ENCODE measurements at places on chromosomes 1 and 21.

DNA sequence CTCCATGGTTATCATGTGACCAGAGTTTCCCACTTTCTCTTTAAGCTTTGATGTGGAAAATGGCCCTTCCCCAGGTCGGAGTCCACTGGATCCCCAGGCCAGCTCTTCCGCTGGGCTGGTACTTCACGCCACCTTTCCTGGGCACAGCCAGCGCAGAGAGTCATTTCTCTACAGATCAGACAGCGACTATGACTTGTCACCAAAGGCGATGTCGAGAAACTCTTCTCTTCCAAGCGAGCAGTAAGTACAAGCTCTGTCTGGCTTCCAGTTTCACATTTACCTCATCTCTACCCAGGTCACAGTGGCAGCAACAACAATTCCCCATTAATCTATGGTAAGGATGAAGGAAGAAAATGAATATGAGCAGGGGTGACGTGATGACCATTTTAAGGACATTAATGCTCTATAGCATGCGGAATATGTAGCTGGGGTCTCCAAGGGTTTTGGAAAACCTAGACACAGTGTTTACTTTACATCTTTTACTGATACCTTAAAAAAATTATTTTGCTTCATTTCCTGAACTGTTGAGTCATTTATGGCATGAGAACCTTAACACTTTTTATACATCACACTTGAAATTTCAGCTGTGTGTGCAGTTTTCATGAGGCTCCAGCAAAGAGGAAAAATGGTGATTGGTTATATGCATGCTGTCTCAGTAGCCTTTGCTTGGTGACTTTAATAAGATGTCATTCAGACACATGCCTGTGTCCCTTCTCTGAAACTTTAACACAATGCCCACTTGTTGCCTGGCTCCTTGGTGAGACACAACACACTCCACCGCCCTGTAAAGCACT is 286.3 kb upstream of the SGIP1 start:
- DNase-seq: peak; percentile 41

DNA sequence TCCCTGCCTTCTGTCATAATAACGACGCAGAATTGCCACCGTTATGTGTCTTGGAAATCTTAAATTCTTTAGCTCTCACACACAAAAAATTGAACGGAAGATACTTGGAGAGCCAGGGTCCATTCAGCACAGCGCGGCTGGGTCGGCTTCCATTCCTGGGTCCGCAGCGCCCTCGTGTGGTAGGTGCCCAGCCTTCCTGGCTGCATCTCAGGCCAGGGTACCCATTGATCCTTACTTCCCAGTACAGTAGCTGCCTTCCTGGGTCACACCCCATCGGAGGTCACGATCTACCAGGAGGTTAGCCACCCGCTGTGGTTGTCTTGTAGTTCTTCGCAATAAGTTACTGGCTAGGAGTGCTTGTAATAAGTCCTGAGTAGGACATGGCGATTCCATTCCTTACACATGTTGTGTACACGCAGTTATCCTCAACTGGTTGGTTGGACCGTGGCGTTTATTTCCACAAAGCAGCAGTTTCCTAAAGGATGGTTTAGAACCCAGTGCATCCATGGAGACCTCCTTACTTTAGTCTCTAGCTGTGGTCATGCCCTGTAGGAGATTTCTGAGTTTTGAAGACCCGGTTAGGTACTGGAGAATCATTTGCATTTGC is 9.9 kb upstream of the MTARC1 start:
- peak; percentile 52 for DNase-seq

DNA sequence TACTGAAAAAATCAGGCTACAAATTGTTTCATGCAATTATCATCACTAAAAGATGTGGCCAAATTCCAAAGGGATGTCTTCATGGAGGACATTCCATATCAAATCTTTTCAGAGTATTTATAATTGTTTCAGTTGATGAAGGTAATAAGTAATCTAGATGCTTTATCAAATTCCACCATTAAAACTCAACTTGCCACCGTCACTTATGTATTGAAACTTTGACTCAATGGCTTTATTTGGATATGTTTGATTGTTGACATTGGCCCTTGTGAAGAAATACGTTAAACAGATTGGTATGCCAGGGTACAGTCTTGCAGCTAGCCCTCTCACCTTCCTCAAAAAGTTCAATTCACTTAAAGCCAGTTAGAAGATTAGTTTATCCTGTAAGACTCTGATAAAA is 32.2 kb upstream of the PALMD start:
- DNase-seq: no peak

DNA sequence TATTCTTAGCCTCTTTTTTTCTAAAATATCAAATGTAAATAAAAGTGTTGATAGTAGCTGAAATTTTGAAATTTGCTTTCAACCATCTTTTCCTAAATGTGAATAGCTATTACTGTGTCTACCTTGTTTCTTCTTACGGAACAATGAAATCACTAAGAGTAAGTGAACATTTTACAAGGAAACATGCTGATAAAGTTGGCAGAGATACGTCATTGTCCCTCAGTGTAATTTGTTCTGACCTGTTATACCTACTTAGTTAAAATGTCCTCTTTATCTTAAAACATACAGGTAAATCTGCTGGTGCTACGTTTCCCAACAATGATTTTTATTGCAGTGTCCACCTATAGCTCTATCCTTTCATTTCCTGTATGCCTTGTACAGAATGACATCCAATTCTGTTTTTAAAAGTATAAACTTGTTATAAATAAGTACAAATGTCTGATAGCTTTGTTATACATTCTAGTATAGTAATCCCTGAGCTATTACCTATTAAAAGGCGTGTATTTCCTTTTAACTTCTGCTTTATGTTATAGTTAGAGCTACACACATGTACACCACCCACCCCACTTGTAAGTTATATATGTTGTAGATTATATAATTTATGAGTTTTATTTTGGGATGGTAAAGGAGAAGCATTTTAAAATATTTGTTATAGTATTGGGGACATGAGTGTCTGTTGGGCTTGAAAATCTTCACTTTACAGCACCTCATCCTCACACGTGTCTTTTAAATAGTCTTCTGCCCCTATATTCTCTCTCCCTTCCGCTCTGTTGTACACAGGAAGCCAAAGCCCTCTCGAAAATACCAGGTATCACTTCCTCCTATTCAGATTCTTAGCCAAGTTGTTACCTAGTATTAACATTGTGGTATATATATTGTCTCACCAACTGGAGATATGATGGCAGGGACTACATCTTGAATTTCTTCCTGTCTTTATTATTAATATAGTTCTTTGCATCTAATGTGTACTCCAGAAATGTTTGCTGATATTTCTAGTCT is 25.2 kb downstream of the LAMC1 start:
- no peak for DNase-seq

DNA sequence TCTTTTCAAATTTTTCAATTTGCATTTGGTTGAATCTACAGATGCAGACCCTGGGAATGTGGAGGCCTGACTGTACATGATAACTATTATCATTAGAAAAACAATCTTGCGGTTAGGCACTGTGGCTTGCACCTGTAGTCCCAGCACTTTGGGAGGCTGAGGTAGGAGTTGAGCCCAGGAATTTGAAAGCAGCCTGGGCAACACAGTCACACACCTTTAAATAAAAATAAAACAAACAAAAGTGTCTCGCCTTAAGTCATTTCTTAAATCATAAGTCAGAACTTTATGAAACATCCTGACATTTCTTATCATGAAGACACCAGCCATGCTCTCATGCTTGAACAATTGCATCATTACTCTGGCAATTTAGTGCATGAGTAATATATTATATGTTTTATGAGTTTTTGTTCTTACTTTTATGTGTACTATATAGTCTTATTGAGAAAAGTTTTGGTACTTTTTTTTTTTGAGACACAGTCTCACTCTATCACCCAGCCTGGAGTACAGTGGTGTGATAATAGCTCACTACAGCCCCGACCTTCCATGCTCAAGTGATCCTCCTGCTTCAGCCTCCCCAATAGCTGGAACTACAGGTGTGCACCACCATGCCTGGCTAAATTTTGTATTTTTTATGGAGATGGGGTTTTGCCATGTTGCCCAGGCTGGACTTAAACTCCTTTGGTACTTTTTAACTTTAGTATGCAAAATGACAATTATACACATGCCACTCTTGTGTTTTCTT is 7.8 kb downstream of the TBX19 start:
- no peak for DNase-seq

DNA sequence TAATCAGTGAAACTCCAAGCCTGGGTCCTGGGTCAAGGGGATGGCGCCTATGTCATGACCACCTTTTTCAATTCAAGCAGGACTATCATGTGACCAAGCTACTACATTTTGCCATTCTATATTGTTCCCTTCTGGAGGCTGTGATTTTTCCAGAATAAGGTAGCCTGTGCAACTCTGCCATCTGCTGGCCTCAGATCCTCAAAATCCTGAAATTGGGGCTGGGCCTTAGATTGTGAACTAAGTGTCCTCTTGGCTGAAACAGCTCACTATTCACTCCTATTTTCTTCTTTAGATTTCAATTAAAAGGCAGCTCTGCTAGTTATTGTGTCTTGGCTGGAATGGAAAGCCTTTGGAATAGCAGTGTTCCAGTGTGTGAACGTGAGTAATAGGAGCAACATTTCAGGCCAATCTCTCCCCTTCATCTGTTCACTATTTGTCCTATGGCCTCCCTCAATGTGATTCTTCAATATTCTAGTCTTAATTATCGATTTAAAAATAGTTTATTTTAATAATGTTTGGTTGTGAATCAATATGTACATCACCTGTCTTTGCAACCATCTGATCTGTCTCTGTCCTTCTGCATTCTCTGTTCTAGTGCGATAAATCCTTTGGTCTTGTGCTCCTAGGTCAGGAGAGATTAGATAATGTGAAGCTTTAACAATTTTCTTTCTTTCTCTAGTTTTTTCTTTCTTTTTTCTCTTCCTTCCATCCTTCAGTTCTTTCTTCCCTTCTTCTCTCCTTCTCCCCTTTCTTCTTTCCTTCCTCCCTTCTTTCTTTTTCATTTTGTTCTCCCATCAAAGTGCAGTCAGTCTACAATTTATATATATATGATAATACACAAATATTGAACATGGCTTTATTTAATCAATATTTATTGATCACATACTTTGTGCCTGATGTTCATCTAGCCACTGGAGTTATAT is 69.8 kb downstream of the CR1 start:
- DNase-seq: no peak

DNA sequence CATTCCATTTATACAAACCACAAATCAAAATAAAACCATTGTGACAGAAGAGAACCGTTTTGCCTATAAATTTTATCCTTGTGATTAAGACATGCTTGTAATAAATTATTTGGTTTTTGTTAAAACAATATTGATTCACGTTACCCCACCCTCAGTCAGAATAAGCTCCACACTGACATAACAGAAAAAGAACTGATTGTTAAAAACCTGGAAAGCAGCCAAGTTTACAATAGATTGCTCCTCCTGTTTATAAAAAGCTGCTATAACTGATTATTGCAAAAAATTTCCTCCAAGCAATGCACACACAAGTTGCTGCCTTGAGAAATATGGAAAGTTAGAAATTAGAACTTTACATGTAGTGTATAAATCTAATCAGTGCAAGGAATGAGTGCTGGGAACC is 263.5 kb downstream of the SETD4 start:
- DNase-seq: no peak

DNA sequence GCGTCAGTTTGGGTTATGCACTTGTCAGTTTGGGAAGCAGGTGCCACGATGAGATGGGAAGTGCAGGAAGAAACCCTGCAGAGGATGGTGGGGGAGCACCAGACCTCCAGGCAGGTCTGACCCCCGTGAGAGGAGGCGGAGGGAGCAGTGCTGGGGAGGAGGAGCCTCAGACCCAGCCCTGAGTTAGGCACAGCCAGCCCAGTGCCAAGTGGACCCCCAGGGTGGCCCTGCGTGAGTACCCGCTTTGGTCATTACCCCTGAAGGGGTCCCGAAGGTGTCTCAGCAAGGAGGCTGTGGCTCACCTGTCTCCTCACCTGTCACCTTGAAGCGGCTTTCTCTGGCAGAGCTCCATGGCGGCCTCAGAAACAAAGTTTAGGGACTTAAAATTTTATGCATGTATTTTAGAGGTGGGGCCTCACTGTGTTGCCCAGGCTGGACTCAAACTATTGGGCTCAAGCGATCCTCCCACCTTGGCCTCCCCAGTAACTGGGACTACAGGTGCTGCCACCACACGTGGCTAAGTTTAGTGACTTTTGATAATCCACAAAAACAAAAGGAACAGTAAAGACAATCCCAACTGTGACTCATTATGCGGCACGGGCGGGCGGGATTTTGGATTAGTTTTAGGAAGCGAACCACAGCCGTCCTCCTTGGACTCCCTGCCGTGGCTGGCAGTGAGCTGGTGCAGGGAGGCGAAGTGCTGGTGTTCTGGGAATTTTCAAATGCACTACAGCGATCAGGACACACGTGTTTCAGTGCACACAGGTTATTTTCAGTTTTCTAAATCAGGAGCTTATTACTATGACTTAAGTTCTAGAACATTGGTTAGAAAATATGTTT is 4.7 kb downstream of the AGPAT3 start:
- no peak for DNase-seq

DNA sequence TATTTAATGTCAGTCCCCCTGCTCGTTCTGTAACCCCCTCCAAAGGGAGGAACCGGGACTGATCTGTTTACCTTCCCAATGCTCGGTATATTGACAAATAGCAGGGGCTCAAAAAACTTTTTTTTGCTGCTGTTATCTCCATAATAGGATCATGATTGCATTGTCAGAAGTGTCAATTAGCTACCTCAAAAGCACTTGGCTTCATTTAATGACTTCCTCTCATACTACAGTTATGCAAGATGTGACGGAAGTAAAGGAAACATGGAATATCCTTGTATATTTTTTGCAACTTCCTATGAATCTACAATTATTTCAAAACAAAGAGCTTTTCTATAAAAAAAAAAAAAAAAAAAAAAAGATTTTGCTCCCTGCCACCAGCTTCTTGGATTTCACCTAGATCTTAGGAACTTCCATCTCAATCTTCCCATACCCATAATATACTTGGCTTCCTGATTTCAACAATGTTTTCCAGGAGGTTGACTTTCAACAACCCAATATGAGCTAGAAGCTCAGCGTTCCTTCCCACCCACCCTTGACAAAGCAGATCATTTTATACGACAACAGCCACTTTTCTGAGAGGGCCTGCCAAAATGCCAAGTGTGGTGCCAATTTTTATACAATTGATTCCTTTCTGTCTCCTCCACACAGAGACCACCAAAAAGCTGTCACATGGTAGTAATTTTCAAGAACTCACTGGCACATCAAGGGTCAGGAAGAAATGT is 71.7 kb downstream of the SETD4 start:
- no peak for DNase-seq

DNA sequence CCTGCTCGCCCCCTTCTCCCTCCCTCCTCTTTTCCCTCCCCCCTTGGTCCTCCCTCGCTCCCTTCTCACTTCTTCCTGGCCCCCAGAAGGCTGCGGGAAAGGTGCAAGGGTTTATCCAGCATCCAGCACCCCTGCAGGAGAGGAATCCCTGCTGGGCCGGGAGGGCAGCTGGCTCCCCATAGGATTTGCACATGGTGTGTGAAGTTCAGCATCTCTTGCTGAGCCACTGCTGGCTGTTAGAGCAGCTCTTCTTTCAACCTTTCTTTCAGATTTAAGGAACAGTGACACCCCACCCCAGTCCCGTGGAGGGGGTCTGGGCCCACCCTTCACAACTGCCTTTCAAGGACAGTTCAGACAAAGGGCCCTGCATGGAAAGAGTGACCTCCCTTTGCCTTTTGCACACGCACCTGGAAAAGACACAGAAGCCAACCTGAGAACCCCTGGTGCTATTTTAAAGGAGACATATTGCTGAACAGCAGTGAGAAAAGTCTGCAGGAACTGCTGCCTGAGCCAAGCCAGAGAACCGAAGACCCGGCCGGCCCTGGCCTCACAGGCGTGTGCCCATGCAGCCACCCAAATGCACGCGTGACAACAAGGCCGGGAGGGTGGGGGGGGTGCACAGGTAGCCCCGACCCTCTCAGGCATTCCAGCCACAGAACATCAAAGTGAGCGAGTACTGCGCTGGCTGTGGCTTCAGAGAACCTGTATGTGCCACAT is 66.6 kb downstream of the SLC37A1 start:
- DNase-seq: no peak

- no peak for DNase-seq
Observed at GRCh38 chr1:35622510-35623178, 18.7 kb downstream of the PSMB2 start.

All from CD4-positive, alpha-beta T cell treated with Interleukin-2 at 100 ng/mL for 4 hours (primary cell).